ENCODE measurements at places on chromosomes 7 and 10.

DNA sequence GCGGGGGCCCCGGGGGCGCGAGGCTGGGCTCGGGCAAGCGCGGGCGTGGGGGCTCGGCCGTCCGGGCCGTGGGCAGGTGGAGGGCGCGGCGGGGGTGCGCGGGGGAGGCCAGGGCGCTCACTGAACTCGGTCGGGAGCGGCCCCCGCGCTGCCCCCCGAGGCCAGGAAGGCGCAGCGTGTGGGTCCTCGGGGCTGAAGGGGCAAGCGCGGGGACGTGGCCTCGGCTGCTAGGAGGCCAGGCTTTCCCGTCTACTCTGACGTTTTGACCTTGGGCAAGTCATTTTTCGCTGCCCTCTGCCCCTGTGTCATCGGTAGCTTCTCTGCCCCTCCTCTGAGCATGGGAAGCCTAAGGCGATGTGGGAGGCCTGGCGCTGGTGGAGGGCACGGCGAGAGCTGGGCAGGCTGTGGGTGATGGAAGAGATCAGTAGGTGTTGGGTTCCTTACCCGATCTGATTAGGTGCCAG, 441 bp downstream of the FBH1 start:
- no peak for DNase-seq

GRCh38 chr10:50600286-50600685, 23.5 kb downstream of the SGMS1 start:
- no peak for DNase-seq

DNA sequence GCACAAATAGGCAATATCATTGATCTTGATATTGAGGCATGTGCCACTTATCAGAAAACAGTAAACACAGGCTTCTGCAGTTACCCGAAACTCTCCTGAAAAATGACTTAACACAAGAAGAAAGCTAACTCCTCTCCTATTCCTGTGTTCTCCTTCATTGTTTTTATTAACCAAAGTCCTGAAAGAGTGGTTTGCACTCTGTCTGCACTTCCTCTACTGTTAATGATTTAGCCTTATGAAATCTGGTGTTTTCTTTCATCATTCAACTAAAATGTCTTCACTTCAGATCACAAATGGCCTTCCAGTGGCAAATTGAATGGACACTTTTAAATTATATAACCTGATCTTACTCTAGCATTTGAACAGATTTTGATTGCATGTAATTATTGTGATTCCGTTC, 630.6 kb upstream of the PHF14 start:
- no peak for DNase-seq

GRCh38 chr10:114281006-114281405, 42.0 kb downstream of the VWA2 start:
- no peak for DNase-seq

DNA sequence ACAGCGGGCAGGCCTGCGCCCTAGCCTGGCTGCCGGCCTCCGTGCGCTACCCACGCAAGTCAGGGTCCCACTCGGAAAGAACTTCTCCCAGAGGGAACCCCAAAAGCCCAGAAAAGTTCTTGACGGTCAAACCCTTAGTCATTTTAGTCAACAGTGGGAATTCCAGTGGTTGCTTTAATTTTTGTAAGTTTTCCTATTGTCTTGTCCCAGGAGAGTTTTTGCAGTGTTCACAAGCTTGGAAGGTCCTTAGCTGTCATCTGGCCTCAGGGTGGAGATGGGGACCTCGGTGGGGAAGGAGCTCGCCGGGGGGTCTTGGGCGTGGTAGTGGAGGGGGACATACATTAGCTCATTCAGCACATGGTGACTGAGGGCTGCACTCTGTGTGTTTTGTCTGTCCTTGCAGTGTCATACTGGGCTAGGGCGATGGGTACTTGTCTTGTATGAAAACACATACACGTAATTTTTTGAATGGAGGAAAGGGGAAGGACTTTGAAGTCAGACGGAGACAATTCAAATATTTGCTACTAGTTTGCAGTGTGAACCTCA, 736 bp downstream of the MINDY4 start:
- no peak for DNase-seq

GRCh38 chr10:76576276-76576962, 1061.2 kb downstream of the KCNMA1 start:
- DNase-seq = no peak

DNA sequence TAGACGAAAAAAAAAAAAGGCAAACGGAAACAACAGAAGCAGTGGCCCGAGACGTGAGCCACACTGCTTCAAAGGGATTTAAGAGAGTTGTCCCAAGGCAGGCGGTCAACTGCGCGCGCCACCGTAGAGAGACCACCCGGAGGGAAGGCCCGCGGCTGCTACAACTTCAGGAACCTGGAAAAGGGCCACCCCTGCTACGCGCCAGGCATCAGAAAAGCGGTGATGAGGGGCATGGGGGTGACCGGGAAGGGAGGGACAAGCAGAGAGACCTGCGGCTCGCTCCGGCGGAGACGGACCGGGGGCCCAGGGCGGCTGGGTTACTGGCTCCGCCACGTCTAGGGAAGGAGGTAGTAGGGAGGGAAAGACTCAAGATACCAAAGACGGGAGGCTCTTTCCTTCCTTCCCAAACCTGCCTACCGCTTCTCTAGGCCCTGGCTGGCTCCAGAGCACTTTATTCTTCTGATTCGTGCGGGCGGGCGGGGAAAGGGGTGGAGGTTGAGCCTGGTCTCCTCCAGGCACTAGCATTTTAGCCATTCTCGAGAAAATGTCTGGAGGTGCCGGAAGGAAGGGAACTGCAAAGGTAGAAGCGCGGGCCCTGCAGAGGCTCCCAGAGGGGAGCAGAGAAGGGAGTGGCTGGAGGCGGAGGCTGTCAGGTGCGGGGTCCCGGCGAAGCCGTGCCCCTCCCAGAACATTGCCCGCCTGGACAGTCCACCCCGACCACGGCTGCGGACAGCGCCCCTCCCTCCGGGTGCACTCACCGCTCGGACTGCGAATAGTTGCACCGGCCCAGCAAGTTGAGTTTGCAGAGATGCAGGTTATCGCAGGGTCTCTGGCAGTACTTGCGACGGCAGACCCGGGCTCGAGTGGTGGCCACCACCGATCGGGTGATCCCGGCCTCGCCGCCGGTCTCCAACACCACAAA, 993 bp downstream of the ZC3HAV1 start:
- no peak for DNase-seq

DNA sequence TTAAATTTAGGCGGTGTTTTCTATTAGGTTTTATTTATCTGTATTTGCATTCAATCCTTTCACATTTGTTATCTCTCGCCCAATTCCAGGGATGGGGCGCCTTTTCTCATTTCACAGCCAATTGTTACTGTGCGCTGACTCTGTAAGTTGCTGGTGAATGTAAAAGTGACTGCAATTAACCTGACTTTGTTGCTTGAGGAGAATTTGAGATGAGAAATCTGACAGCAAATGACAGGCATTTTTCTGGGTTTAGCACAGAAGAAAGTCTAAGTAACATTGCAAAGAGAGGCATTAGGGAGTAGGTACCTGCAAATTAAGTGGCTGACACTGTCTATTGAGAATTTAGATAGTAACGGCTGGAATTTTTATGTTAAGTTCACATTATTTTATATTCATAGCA, 16.6 kb downstream of the FOXP2 start:
- DNase-seq = no peak
